ENCODE measurements at places on chromosomes 16 and 17.
A peak's percentile ranks its signal among the peaks of the same experiment; 100 is the strongest.

GRCh38 chr17:48753794-48754499 is 25.4 kb upstream of the HOXB13 start:
- DNase-seq = no peak

DNA sequence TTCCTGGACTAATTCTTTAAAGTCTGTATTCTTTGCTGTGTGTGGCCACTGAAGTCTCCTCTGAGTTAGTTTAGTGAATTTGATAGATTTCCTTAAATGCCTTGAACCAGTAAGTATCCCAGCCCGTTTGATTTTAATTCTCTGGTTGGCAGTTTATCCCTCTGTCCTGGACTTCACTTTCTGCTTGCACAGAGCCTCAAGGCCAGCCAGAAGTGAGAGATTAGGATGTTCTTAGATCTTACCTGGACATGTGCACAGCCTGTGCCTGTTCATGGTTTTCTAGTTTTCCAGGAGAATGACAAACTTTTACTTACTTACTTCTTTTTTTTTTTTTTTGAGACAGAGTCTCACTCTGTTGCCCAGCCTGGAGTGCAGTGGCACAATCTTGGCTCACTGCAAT is 10.8 kb upstream of the SLC38A7 start:
- no peak for DNase-seq

- no peak for DNase-seq
These were observed 51.1 kb downstream of the GPRC5B start for GRCh38 chr16:19833581-19833980.

DNA sequence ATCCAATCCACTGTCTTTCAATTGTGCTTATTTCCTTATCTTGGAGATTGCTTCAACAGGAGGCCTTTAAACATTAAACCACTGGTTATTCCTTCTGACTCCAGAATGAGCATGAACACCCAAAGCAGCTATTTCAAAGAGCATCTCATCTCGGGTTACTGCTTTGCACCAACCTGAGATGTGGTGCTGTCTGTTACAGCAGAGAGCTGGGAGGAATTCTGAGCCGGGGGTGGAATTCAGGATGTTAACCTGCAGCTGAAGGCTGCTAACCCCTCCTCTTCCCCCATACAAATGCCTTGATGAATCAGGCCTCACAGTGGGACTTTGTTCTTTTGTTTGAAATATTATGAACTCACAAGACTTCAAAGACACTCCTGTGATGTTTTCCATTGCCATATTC is 113.1 kb downstream of the SHISA9 start:
- DNase-seq = no peak

GRCh38 chr16:1781758-1782407 is 488 bp downstream of the SPSB3 start:
- no peak for DNase-seq

DNA sequence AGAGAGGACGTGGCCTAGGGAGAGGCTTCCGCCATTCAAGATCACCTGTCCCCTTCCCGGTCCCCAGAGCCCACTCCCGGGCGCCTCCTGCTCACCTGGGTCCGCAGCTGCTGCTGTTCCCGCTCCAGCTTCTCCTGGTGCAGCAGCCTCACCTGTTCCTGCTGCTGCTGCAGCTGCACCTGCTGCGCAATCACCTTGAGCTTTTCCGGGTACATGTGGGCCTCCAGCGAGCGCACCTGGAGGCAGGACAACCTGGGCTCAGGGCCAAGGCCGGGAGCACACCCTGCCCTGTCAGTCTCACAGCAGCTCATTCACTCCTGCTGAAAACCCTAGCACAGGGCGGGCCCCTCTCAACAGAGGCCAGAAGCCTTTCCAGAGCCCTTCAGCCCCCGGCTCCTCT is 12.5 kb downstream of the TFAP4 start:
- peak; percentile 86 for DNase-seq

- DNase-seq = no peak
These were observed 17.0 kb upstream of the RPRML start for GRCh38 chr17:46995841-46996571.

DNA sequence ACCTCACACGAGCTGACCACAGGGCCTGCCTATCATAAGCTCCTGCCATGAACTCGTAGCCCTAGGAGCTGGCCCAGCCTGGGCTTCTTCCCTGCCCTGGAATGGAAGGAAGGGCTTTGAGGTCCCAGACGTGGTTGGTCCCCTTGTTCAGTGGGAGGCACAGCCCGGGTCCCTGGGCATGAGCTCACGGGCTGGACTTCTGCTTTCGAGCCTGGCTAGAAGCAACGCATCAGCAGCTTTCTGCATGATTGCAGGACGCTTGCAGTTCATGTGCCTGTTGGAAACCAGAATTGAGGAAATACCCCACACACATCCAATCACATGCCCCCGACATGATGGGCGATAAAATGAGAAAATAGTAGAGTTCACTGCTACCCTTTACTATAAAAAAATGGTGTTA is 293.3 kb downstream of the MAF start:
- DNase-seq = no peak

DNA sequence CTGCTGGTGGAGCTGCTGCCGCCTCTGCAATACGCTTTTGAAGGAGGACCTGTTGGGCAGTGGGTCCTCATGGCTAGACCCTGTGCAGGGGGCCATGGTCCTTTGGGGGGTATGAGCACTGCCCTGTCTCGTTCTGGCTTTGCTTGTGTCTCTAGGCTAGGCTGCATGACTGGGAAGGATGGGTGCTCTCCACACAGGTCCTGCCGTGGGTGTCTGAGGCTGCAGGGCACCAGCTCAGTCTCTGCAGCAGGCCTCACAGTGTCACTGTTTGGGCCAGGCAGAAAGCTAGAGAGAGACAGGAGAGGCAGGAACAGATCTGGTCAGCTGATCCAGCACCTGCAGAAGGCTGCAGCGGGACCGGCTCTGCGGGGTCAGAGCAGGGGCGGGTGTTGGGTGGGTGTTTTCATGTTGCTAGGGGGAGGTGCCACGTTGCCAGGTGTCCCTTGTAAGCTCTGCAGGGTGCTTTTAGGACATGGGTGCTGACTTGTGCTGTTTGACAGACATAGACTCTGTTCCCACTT is 111.4 kb downstream of the SNX29 start:
- DNase-seq = no peak

- DNase-seq = no peak
These were observed 4.1 kb downstream of the FOXJ1 start for GRCh38 chr17:76137001-76137350.

GRCh38 chr17:37848690-37849616 is 75.3 kb upstream of the TBC1D3K start:
- no peak for DNase-seq

GRCh38 chr17:73249700-73250099 is 12.0 kb downstream of the CPSF4L start:
- DNase-seq = no peak

DNA sequence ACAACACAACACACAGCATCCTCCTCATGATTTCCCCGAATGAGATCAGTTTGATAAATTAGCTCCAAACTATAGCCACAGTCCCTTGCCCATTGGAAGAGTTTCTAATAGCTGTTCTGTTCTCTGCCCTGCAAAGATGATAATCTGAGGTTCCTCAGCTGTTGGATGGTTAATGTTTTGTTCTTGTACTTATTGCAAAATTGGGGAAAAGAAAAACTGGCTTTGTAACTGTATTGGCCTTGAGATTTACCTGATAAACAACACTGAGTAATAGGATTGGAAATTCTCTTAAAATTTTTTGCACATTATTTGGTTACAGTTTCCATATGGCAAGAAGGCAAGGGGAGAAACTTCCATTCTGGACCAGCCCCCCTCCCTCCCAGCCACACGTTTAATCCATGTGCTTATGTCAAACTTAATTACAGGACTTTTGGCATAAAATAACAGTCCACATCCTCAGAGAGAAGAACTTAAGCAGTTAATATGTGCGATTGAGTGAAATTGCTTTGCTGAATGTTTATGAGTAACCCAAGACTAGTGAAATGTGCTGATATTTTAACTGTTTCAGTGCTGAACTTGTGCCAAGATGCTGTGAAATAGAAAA is 119.1 kb upstream of the ZFHX3 start:
- DNase-seq = no peak

GRCh38 chr17:4735876-4736651 is 3.6 kb upstream of the ZMYND15 start:
- DNase-seq = no peak

DNA sequence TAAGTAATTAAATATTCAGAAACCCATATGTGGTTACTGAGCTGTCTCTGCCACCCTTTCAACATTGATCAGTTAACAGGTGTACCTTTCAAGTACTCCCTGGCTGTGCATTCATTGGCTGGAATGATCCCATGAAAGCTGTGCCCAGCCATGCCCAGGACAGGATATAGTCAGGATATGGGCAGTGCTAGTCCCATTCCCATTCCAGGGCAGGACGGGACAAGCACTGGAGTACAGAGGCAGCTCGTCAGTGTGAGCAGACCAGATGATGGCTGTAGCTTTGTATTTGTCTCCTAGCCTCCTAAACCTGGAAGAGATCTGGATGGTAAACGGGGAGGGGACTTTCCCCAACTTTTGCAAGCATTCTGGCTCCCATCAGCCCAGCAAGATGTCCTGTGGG is 22.5 kb downstream of the HEATR3 start:
- DNase-seq = no peak

- no peak for DNase-seq
These were observed 147.6 kb downstream of the C16orf95 start for GRCh38 chr16:87169509-87169995.

DNA sequence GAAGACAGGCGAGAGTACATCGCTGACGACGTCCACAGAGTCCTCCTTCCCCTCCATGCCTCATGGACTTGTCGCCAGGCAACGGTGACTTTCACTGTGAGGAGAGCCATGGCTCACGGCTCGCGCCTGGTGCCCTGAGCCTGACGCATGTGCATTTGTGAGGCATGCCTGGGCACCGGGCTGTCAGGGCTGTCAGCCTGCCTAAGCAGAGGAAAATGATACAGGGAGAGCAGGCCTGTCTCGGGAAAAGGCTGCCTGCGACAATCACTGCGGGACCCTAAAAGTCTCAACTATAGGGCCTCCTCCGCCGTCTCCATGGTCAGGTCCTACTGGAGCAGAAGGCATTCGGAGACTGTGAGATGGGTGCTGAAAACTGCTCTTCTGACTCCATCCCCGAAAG is 135.5 kb upstream of the WSB1 start:
- DNase-seq = no peak

- DNase-seq = no peak
These were observed 301.5 kb upstream of the CDH5 start for GRCh38 chr16:66064801-66065530.

- DNase-seq = no peak
These were observed 186.0 kb upstream of the FOXF1 start for GRCh38 chr16:86324320-86324719.

DNA sequence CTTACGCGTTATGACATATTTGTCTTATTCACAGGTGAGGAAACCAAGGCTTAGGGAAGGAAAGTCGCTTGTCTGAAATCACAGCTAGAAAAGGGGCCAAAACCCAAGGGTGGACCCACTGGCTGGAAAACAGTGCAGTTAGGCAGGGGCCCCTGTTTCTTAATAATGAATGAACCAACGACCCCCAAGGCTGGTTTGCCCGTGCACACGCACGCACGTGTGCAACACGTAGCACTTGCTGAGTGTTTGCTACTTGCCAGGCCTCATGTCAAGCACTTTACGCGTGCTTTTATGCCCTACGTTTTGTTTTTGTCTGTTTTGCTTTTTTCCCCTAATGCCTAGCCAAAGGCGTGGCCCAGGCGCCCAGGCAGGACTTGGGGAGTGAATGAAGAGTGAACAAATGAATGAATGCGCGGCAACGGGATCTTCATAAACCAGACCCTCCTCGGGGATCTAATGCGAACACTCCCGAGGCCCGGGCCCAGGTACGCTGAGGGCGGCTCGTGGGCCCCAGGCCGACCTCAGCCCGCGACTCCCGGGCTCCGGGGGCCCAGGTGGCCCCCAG is 571 bp upstream of the USP10 start:
- no peak for DNase-seq

DNA sequence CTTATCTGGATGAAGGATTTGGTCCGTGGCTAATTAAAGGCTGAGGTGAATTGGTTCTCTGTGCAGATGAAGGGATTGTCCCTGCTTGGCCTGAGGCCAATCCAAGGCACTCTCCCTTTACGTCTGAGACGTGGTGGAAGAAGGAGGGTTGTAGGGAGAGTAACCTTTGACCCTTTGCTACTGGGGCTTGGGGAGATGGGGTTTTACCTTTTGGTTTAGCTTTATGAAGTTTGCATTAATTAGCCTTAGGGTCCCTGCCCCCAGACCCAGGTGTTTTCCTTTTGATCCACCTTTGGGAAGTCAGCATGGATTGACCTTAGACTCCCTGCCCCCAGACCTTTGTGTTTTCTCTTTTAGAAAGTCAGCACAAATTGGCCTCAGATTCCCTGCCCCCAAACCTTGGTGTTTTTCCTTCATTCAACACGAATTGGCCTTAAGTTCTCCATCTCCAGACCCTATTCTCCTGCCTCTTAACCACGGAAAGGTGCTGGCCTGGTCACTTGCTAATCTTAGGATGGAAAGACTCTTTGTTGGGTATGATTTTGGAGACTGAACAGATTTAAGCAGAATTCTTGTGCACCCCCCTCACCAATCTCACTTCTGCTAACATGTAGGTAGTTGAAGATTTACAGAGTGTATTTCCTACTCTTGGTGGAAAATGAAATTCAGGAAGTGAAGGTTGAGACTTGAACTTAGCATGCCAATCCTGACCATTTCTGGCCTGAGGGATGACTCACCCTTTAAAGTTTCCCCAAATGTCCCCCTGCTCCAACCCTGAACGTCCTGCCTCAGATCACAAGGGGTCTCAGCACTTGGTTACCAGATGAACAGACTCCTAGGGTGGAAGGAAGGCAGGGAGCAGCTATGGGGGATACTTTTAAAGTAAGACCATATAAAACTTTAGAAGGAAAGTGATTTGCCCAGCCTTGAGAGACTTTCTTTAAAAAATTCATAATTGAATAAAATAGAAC is 23.1 kb upstream of the MMD start:
- no peak for DNase-seq

- no peak for DNase-seq
These were observed 251.8 kb downstream of the MAF start for GRCh38 chr16:79348521-79349306.

DNA sequence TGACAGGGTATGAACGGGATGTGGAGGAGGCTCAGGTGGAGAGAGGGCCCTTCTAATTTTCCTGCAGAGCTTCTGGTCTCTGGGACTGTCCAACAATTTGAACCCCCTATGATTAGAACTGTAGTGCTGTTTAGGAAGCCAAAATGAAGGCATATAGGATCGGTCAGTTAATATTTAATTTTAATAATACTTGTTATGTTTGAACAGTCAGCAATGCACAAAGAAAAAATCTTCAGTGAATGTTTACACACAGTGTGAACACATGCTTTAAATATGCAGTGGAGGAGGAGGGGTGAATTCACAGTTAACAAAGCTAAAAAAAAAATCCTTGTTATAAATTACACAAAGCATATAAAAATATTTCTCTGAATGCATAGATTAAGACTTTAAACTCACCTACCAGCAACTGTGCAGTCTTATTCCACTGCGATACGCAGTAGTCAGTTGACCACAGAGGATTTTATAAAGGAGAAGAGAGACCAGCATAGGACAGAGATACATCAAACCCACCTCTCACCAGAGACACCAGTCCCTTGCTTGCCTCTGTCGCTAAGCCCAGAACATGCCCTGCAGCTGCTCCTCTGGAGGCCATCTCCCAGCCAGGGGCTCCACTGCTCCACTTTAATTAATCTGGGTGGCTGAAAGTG is 14.6 kb downstream of the ANKRD40 start:
- DNase-seq = no peak

Data from NCI-H187 (cell line).